ENCODE measurements at places on chromosomes 3 and 15.

- DNase-seq = no peak
Observed at GRCh38 chr3:11607816-11608215, 35.9 kb downstream of the VGLL4 start.

- DNase-seq = no peak
Observed at GRCh38 chr3:126264952-126265351, 84.6 kb upstream of the ALDH1L1 start.

GRCh38 chr3:4655145-4656045 lies 162.2 kb downstream of the ITPR1 start:
- DNase-seq = no peak

DNA sequence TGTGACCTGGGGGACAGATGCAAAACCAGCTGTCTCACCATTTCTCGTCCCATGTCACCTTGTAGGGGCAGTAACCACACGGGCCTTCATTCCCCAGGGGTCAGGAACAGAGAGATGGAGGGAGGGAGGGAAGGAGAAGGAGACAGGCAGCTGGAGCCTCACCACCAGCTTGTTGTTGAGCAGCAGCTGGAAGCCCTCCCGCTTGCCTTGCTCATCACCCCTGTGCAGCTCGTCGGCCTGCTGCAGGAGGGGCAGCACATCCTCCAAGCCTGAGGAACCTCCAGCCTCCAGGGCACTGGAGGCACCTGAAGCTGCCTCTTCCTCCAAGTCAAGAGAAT lies 10.3 kb downstream of the RMDN3 start:
- no peak for DNase-seq

DNA sequence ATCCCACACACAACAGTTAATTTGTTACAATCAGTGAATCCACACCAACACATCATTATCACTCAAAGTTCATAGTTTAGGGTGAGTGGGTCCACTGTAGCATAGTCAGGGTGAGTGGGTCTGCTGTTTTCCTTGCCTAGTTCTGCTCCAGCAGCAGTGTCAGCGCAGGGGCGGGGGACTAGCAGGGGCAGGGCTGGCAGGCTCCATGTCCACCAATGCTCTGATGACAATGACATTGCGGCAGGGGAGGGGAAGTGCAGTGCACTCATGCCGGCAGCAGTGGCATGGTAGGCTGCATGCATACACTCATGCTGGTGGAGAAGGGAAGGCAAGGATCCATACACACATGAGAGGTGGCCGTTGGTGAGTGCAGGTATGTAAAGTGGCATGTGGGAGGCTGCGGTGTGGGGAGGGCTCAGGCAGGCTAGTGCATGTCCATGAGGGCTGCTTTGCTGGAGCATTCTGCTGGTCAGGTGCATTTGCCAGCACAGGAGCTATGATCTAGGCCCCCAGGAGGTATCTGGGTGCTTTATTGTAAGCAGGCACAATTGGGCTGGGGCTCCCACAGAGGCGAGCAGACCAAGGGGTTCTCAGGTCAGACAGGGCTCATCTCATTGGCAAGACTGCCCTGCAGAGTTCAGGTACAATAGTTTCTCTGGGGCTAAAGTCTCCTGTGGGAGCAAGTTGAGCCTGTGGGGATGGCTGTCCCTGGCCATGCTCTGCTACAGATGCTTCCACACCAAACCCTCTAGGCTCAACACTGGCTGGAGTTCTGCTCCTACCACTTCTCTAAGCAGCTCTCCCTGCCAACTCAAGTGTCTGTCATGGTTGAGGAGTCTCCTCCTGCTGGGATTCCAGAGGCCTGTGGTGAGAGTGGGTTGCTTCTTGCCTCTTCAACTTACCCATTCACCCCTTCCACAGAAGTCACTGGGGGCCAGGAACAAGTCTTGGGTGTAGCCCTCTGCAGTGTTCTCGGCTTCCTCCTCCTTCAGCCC lies 81.3 kb downstream of the KCNAB1 start:
- DNase-seq = no peak

DNA sequence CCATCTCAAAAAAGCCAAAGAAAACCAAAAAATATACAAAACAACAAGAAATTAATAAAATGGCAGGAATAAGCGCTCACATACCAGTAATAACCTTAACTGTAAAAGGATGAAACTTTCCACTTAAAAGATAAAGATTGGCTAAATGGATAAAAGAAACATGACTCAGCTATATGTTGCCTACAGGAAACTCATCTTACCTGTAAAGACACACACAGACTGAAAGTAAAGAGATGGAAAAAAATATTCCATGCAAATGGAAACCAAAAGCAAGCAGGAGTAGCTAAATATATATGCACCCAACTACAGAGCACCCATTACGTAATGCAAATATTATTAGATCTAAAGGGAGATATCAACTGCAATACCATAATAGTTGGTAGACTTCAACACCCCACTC lies 49.7 kb downstream of the ADAM10 start:
- DNase-seq = no peak

DNA sequence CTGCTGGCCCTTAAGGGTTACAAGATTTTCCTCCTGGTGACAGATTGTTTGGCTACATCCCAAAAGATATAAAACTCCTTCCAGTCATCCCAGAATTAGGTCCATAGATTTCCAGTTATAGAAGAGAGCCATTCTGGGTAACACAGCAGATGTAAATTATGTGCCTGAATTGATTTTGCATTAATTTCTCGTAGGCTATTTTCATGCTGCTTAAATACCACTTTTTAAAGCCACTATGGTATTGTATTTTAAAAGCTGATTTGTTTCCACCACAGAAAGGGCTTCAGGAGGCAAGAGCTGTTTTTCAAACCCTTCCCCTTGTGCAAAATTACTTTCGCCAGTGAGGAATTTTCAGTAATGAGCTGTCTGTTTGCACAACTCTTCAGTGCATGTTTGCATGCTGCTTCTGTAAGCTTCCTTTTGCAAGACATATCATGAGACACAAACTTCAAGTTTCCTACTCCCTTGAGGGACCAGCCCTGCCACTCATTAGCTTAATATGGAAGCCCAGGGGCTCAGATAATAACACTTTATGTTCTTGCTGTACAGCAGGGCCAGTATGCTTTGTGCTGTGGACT lies 105.4 kb upstream of the TNIK start:
- no peak for DNase-seq

DNA sequence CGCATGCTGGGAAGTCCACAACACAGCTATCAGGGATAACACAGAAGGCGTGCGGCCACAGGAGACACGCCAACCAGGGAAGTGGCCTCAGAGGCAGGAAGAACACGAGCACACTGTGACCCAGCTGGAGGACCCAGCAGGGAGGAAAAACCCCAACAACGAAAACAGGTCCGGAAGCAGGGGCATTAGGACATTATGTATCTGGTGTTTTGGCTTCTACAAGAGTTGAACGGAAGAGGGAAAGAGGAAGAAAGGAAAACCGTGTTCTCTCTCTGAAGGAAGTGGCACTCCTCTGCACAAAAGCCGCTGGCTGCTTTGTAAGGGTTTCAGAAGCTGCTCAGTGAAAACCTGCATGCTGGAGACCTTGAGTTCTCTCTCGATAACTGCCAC lies 61.8 kb downstream of the HACD2 start:
- DNase-seq = no peak

GRCh38 chr3:124057420-124057819 lies 65.5 kb upstream of the ROPN1 start:
- DNase-seq = no peak

- DNase-seq = no peak
Observed at GRCh38 chr3:31985831-31986230, 4.3 kb downstream of the ZNF860 start.

DNA sequence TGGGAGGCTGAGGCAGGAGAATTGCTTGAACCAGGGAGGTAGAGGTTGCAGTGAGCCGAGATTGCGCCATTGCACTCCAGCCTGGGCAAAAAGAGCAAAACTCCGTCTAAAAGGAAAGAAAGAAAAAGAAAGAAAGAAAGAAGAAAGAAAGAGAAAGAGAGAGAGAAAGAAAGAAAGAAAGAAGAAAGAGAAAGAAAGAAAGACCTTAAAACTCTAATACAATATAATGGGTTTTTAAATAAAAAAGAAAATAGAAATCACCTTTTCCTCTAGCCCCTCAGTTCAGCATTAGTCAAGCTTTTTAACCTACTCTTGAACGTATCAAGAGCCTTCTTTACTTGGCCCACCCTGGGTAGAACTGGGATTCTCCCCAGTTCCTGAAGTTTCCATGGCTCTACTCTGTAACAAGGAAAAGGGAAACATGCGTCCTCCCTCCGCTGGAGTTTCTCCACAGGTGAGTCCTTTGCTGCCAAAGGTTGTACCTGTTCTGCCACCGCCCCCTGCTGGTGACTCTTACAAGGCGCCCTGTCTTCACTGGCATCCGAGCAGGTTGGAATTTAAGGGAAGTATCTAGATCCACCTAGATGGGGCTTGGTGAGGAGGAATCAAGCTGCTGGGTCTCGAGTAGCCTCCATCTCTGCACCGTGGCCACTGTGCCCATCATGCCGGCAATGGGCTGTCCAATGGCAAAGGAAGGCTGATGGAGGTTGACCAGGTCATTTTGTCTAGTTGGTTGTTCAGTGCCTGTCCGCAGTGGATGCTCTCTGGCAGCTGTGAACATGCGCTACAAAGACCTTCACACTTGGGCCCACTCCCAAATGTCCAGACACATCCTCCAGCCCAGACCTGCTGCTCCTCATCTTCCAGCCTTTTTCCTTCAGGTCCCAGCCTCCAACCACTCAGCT lies 20.6 kb upstream of the EPHB3 start:
- peak; percentile 62 for DNase-seq

- DNase-seq = no peak
Observed at GRCh38 chr3:154105218-154105975, 15.8 kb upstream of the ARHGEF26 start.

DNA sequence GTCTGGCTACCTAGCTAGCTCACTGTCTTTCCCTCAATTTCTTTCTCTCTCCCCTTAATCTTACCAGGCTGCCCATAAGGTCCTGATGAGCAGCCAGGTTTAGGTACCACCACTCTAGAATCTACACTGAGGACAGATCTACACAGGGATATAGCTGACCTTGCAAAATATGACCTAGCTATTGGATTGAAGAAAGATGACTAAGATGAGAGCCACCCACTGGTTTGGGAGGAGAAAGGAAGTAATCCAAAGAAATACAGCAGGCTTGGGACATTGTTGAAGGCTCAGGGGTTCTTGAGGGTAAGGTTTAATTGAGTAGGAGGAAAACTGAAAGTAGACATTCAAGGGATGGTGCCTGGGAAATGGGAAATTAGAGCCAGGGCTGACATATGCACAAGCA lies 142.0 kb upstream of the TMC3 start:
- DNase-seq = no peak

- DNase-seq = no peak
Observed at GRCh38 chr15:67501177-67501835, 19.6 kb upstream of the C15orf61 start.

DNA sequence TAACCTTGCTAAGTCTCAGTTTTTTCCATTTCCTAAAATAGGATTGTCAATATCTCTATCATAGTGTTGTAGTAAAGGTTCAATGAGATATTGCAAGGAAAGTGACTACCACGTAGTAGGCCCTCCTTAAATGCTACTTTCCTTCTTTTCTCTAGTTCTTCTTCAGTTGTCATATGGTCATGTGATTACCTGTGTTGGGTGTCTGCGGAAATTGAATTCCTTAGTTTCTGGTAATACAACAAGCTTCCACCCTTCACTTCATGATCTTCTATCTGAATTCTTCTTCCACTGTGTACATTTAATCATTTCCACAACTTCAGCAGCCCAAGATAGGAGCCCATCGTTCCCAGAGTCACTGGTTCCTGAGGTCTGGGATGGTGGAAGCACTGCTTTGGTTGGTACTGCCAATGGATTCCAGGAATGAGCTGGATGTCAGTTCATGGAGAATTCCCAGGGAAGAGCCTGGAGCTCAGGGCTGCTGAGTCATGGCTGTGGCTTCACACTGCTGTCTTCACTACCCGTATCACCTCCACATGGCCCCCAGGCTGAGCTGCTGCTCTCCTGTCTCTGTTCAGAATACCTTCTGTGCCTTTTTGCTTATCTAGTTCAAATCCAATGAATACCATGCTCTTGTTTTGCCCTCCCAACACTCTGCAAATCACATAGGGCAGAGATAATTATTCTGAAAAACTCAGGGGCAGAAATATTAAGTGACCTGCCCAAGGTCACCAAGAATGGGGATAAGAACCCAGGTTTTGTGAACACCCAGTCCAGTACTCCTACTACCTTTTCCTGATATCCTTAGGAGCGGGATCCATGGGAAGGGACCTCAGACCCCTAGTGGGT lies 98.6 kb downstream of the RPL39L start:
- DNase-seq = no peak

DNA sequence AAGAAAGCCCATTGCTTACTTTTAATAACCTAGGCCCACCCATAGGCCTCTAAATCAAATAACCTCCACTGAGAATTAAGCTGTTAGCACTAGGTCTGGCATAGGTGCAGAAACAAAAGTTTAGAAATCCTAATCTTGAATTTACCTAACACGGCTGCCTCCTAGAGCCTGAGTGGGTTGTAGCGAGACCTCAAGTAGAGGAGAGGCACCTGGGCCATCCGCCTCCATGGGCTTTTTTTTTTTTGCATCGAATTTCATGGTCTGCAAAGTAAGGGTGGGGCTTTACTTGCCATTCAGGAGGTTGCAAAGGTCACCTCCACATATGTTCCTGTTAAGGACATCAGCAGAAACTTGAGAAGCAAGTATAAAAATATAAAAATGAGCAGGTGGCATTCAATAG lies 6.6 kb upstream of the TPM1 start:
- no peak for DNase-seq

DNA sequence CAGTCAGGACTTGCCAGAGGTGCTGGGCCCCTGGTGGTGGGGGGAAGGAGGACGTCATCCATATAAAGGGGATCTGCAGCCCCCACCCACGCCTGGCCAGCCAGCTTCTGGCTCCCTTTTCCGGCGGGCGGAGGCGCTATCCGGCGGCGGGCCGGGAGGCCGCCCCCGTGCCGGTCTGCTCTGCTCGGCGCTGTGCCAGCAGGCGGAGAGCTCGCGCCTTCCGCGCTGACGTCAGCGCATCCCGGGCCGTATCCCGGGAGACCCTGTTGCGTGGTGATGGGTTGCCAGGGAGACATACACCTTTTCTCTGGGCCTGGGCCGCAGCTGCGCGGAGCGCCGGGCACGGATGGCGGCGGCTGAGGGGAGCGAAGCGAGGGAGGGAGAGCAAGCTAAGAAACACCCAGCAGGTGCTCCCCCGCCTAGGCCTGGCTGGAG lies 1.1 kb downstream of the FAM131A start:
- no peak for DNase-seq

DNA sequence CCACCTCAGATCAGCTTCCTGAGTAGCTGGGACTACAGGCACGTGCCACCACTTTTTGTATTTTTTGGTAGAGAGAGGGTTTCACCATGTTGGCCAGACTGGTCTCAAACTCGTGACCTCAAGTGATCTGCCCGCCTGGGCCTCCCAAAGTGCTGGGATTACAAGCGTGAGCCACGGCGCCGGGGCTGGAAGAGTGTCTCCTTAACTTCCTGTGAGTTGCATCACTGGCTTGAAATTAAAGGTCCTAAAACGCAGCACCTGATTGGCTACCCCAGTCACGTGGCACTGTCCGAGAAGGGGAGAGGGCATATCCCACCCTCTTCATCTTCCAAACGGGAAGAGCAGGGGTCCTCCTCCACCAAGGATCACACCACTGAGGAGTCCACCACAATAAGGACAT lies 5.5 kb upstream of the FAM174B start:
- DNase-seq = no peak

DNA sequence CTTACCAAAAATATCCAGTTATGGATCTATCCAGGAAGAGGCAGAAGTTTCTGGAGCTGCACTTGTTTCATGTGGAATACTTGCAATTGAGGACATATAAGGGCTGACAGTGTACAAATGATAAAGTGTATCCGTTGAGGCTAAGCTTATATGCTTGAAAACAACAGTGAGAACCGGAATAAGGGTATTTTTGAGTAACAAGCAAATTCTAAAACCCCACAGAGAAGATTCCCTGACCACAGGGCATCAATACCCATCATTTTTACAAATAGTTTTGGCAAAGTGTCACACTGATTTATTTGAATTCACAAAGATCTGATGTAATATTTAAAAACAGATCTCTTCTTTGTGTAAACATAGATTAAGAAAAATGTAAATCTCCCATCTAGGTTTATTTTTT lies 208.4 kb downstream of the FMN1 start:
- DNase-seq = no peak

Measured in activated T-helper 2 cell treated with anti-CD3 and anti-CD28 coated beads, Interferon-gamma antibody, Interleukin-2, Interleukin-4, amounts not matched to agents 10 μg/mL and 5 μg/mL and 100 μg/mL, durations not matched to agents 14 hours and 24 hours and 36 hours (primary cell).